ENCODE measurements at places on chromosomes 4 and X.

DNA sequence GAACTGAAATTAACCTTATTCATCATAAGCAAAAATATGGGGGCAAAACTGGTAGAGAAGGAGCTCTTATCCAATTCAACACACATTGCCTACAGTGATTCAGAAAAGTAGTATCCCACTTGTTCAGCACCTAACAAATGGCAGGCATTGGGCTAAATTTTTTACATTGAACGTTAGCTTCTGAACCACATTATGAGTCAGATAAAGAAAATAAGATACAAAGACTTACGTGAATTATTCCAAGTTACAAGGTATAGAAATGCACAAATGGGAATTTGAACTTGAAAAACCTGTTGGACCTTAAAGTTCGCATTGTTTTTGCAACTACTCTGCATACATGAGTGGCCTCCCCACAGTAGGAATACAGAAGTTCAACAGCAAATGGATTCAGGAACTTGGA is 210.6 kb downstream of the LDB2 start:
- DNase-seq: no peak

DNA sequence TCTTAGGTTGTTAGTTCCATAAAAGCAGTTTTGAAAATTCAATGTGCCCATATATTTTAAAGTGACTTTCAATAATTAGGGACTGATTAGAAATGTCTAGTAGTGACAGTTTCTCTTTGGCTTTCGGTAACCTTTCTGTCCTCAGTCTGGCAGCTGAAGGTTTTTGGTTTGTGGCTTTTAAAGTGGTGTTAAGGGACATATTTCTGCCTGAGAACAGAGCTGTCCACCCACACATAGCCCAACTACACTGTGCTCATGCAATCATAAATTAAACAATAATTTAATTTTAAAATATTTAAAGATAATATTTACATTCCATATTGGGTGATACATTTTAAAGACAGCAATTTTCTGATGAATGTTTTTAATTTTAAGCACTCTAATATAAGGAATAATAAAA is 335.0 kb upstream of the TENM3 start:
- DNase-seq: no peak

DNA sequence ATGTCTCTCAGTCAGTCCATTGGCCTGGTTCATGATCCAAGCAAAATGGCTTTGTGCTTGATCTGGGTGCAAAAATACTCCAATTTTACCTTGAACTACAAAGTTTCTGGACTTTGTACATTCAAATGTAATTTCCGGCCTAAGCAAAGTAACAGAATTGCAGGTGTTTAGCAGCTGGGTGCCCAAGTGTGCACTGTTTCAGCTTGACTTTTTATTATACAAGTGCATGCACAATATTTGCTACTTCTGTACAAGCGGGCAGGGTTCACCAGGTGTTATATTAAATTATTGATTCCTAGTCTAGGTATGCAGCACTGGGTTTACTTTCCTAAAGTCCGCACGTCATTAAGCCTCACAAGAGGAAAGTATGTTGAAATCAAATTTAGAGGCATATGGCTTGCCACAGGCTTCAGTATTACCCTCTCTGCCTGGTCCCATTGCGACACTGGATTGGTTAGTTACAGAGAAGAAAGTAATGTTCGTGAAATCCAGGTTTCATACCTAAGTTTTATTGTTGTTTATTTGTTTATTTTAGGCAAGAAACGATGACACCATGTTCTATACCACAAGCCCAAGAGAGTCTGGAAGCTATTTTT is 376.9 kb upstream of the CTSO start:
- no peak for DNase-seq

DNA sequence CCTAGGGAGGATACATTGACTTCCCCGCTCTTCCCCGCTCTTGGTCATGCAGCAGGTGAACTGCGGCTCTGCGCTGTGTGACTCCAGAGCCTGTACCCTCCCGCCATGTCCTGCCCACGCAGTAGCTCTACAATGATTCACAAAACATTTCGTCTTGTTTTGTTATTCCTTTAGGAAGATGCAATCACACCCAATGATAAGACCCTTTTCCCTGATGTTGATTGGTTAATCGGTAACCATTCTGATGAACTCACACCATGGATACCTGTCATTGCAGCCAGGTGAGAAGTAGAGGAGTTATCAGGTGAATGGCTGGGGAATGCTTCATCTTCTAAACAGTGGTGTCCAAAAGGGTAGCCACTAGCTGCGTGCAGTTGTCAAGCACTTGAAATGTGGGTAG is 23.2 kb downstream of the TRMT44 start:
- no peak for DNase-seq

DNA sequence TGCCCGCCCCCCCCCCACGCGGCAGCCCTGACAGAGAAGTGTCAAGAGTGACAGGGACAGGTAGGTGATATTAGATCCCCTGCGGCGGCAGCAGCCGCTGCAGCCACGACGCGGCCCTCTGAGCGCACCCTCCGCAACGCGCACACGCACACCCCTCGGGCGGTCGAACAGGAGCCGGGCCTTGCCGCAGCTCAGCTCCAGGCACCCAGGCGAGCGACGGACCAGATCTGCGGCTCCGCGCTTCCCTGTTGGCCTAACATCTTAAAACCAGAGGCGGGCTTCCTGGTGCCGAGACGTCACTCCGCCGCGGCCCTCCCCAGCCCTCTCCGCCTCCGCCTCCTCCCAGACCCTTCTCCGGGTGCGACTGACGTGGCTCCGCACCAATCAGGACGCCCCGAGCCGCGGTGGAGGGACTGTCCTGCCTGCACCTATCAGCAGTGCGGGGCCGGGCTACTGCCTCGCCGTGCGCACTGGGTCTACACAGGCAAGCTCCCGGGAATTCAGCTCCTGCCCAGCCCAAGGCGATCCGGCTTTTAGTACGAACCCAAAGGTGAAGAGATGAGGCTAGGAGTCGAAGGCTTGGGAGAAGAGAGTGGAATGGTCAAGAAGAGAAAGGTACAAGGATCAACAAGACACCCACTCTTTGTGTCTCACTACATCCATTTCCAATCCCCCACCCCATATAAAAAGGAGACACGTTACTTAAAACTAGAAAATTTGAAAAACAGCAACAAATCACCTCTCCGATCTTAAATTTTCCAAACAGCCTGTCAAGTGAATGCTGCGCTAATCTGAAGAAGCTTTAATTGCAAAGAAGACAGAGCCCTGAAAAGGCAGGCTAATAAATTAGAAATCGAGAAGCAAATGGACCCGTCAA is at the start of gene PITX2:
PITX2 (minus strand) TSS at position 237 of the 877 bp plus-strand sequence. CDS start 617 bp downstream, outside the sequence.
- no peak for DNase-seq

- DNase-seq: no peak
Measured at GRCh38 chr4:139458999-139459398, 5.1 kb downstream of the RAB33B start.

GRCh38 chr4:185874516-185875230 is 62.7 kb upstream of the SORBS2 start:
- no peak for DNase-seq

DNA sequence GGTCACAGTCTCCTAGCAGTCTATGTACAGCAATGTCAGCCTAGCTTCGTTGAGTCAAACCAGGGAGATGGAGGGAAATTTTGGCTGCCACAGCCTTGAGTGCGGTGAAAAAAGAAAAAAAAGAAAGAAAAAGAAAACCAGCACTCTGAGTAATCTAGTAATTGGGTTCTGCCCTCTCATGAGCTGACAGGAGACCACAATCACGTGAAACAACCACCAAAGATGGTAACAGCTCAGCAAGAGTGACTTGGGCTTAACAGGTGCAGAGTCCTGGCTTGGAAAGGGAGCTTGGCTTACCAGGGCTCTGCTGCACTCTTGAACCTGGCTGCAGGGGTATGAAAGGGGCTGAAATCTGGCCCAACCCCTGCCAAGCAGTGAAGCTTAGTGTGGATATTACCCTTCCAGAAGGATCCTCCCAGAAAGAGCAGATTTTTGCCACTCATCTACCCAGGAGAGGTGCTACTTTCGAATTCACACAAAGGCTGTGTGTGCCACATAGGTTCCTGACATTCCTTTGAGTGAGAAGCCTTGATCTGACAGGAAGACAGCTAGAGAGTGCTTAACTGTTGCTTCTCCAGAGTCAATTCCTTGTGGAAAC is 350.3 kb downstream of the PTTG2 start:
- DNase-seq: no peak

DNA sequence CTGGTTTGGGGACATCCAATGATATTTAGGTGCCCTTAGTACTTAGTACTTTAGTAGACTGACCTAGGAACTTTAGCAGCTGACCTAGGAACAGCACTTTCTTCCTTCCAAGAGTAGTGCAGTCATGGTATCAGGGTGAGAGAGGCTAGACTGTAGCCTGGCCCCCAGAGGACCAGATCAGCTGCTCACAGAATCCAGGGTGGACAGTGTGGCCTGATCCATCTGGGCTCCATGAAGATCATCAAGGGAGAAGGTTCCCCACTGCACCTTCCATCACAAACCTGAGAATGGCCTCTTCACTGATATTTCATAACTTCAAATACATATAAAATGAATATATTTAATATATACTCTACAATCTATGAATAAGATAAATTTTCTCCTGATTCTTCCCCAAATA is 59.0 kb upstream of the TLR3 start:
- no peak for DNase-seq

DNA sequence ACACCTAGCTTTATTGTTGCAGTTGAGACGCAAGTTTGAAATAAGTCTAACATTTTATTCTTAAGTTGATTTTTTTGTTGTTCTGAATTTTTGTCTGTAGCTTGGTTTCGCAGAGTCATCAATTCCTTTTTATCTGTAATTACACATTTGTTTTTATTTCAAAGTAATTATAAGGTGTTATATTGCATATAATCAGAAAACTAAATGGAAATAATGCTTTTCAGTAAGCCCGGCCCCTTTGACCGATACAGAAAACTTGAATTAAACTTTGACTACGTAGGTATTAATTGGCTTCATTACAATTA is 2.1 kb downstream of the KDM6A start:
- no peak for DNase-seq

- DNase-seq: no peak
Measured at GRCh38 chrX:132090403-132091159, 37.2 kb downstream of the FRMD7 start.

- DNase-seq: no peak
Measured at GRCh38 chrX:85941275-85941674, 106.1 kb downstream of the CHM start.

DNA sequence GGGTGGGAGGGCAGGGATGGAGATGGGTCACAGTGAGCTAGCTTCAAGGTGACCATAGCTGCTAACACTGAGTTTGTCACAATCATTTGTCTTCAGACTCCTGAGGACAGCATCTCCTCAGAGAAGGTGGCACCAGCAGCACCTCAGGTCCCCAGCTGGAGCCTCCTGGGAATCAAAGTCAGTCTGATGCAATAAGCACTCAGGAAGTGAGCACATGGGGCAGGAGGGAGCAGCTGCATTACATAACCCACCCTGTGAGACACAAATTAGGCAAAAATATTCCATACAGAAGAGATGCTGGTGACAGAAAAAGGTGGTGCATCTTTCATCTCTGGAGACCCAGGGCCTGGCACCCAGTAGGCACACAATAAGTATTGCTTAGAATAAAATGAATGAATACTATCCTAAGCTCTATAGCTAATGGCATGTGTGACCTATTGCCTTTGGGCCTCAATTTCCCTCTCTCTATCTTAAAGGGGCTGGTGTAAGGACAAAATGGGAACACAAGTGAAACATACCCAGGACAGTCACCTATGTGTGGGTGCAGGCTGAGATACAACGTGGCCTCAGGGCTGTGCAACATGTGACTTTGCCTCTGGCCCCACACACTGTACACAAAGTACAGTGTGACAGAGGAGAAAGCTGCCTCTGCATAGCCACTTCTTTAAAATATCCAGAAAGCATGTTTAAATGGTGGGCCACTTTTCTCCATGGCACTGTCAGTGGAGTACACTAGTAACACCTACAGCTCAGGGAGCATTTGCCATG is 37.1 kb downstream of the SLC39A8 start:
- DNase-seq: no peak

DNA sequence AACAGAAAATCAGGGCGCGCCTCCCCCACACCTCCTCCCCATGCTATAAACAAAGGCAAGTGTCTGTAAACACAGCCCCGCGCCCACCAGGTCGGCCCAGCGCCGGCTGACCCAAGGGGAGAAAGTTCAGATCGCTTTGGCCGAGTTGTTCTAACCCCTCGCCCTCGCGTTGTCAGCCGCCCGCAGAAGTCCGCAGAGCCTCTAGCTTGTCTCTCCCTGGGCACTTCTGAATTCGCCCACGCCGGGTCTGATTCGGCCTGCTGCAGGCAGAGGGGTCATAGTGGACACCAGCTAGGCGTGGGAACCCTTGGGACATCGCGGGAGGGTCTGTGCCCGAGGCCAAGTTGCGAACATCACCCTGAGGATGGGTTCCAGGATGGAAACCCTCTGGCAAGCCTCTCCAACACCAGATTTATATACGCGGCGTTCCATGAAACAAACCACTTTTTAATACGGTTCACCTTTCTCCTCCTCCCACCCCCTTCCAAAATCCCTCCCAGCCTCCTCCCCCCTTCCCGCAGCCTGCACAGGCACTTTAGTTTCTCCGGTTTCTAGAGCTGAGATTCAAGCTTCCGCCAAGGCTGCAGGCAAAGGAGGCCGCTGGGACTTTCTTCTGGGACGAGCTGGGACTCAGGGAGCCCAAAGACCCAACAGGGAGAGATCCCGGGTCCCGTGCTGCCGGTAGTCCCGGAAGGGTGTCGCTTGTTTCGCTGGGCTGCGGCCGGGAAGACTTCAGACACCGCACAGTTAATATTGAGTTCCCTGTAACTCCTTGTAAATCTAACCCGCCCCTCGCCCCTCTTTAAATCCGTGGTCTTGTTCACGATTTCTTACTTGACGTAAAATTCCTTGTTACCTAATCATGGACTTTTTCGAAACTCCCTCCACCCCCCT is 4.7 kb downstream of the HAND2 start:
- DNase-seq: no peak

DNA sequence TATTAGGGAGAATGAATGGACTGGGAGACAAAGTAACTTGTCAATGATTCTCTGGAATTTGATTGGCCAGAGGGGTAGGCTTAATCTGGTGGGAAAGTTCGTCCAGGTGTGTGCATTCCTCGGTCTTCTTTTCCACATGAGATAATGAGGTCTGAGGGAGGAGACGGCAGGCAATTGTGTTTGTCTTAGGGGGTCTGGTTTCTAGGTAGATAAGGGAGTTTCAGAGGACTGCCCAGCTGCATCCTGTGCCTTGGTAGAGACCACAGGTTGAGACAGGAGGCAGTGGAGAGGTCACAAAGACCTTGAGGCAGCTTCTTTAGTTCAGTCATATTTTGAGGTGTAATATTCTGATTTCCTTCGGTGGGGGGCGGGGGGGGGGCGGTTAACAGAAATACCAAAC is 4.3 kb downstream of the MGST2 start:
- no peak for DNase-seq

DNA sequence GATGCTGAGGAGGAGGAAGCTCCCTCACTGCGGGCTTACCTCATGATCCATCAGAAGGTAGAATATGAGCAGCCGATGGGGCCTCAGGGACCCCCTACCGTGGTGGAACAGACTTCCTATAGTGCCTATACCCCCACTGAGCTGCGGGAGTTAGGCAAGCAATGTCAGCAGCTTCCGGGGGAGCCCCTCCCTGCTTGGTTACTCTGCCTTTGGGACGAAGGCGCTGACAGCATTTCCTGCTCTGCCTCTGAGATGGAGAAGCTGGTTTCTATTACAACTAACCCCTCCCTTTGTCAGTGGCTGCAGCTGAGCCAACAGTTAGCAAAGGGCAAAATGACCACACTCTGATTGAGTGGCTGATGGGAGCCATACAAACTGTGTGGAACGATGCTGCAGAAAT is 430.7 kb downstream of the IDS start:
- no peak for DNase-seq

GRCh38 chr4:187128222-187128621 is 404.6 kb upstream of the FAT1 start:
- DNase-seq: no peak
